ENCODE measurements at places on chromosomes 4 and X.
A peak's percentile ranks its signal among the peaks of the same experiment; 100 is the strongest.

DNA sequence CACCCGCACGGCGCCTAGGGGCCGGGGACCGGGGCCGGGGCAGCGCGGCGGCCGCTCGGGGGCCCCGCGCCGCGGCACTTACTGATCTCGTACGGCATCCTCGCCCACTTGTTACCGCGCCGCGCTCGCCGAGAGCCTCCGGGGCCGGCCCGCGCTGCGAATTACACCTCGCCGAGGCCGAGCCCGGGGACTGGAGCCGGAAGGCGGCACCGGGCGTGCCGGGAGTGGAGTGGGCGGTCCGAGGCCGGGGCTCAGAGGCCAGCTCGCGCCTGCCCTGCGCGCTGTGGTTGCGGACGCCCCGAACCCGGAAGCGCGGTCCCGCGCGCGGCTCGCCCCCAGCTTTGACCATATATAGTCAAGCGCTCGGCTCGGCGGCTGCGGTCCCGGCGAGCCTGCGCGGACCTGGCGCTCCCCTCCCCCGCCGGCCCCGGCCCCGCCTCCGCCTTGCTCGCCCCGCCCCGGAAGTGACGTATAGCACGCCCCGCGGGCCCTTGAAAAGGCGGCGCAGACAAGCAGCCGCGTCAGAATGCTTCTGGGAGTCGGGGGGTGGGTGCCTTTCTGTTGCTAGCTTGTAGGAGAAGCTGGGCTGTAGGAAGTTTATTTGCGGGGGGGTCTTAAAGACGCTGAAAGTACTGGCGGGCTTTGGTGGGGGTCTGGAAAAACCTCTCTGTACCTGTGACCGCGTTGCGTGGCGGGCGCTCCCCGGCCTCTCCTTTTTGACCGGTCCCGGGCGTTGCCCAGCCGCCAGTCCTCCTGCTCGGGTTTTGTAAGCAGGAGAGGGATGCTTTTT lies at the start of gene WDR1:
TSS of gene WDR1 (minus strand) at position 231 of the 790 bp plus-strand sequence. CDS start at position 98, 133 bp downstream.
- peak; percentile 90 for DNase-seq

DNA sequence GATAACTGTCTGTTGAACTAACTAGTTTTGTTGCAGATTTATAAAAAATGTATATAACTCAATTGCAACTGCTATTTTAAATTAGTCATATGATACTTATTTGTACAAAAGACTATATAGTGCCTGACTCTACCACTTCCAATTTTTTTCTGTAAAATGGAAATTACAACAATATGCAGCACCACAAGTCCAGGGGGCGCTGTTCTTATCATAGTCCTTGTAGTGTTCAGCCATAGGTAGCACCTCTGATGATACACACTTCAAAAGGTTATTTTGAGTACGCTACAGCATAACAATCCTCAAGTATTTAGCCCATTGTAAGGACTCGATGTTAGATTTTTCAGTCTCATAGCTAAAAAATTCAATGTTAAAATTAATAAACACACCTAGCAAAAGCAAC lies 174.9 kb downstream of the CORIN start:
- no peak for DNase-seq

DNA sequence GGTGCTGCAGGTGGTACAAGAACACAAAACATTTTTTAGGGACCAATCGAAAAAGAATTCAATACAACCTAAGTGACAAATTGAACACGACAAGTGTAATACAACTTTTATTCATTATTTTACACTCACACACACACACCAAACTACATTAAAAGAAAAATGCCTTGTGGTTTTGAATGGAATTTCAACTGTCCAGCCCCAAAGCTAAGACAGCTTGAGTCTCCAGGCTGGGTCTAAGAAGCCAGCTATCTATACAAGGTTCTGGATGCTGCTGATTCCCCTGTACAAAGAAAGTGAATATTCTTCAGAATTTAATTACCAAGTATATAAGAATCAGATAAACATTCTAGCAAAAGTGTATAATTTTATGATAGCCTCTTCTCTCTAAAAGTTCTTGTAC lies 118.2 kb downstream of the PPP3CA start:
- DNase-seq, result no peak

GRCh38 chr4:136281307-136281706 lies 1251.0 kb downstream of the PCDH18 start:
- DNase-seq, result no peak

GRCh38 chr4:153570228-153570973 lies 104.2 kb downstream of the TMEM131L start:
- DNase-seq, result no peak

DNA sequence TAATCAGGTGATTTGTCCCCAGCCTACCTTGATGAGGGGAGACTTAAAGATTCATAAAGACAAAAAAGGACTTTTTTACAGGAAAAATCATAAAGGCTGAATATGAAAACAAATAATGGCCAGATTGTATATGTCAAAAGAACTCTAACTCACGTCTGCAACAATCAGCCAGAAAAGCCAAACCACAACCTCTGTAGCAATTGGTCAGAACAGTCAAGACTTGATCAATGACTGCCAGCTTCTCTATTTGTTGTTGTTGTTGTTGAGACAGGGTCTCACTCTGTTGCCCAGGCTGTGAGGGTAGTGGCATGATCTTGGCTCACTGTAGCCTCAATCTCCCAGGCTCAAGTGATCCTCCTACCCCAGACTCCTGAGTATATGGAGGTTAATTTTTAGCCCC lies 35.9 kb upstream of the PPA2 start:
- no peak for DNase-seq

GRCh38 chr4:155383541-155383940 lies 6.8 kb upstream of the MAP9 start:
- no peak for DNase-seq

DNA sequence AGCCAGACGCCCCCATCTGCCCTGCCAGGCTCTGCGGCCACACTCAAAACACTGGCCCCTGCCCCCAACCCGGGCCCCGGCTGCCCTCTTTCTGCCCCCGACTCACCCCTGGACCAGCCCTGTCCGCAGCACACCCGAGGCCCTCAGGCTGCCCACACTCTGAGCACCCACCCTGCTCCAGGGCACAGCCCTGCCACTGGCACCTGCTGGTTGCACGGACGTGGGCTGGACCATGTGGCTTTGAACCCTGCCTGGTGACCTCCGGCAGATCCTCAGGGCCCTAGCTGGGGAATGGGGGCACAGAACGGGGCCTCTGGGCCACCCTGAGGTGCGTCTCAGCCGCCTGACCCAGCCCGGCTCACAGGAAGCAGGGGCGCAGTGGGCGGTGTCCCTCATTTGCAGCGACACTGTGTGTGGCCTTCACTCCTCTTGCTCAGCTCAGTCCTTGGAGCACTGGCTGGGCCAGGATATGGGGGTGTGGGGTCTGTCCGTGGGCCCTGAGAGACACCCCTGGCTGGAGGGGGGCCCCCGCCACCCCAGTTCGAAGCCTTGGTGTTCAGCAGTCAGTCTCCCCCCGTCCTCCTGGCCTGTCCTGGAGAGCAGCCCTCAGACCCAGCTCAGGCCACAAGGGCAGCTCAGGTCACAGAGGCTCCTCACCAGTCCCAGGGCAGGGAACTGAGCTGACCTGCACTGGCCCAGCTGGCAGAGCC lies 73.2 kb downstream of the FAM53A start:
- no peak for DNase-seq

DNA sequence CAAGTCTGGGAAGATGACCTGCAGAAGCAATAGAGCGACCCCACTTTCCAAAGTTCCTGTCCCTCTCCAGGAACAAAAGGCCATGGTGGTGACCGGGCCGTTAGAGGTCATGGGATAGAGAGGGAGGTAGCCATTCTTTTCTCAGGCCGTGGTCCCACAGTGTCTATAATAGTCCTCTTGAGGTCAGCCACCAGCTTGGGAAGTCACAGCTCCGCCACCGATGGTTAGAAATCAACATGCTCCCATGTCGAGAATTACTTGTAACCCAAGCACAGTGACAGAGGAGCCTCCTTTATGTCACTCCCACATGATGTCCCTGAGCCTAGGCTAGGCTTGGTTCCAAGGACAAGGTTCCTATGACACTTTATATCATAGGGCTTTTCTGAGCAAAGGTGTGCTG lies 48.3 kb upstream of the CBR4 start:
- no peak for DNase-seq

GRCh38 chrX:40501164-40501855 lies 79.5 kb upstream of the ATP6AP2 start:
- DNase-seq, result no peak

DNA sequence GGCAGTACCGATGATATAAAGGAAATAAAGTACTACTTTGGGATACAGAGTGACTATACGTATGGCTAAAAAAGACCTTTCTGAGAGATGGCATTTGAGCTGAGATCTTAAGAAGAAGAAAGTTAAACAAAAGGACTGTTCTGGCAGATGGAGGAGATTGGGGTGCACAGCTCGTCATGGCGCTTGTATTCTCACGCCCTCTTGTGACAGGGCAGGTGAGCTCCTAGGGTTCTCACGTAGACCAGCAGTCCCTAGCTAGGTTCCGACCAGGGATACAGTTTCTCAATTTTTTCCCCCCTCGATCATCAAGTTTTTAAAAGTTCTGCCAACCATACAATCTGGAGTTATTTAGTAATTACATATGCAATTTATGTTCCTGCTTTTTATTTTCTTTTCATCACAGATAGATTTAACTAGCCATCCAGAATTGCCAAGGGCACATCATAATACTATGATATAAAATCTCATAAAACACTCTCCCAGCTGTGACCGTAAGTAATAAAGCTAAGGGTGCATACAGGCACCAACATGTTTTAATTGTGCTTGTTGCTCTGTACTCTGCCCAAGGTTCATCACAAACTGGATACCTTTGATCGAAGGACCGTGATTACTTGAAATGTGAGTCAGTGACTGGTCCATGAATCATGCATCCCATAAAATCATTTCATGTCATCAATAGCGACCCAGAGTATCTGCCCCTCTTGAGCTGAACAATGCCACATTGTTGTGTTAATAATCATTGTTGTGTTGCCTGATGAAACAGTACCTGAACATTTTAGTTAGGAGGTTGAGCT lies 69.4 kb upstream of the ZNF518B start:
- DNase-seq, result peak; percentile 33

DNA sequence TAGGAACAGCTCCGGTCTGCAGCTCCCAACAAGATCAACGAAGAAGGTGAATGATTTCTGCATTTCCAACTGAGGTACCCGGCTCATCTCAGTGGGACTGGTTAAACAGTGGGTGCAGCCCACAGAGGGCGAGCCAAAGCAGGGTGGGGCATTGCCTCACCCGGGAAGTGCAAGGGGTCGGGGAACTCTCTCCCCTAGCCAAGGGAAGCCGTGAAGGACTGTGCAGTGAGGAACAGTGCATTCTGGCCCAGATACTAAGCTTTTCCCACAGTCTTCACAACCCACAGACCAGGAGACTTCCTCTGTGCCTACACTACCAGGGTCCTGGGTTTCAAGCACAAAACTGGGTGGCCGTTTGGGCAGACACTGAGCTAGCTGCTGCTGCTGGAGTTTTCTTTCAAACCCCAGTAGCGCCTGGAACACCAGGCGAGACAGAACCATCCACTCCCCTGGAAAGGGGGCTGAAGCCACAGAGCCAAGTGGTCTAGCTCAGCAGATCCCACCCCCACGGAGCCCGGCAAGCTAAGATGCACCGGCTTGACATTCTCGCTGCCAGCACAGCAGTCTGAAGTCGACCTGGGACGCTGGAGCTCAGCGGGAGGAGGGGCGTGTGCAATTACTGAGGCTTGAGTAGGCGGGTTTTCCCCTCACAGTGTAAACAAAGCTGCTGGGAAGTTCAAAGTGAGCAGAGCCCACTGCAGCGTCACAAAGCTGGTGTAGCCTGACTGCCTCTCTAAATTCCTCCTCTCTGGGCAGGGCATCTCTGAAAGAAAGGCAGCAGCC lies 84.6 kb downstream of the THOC2 start:
- DNase-seq, result peak; percentile 80

DNA sequence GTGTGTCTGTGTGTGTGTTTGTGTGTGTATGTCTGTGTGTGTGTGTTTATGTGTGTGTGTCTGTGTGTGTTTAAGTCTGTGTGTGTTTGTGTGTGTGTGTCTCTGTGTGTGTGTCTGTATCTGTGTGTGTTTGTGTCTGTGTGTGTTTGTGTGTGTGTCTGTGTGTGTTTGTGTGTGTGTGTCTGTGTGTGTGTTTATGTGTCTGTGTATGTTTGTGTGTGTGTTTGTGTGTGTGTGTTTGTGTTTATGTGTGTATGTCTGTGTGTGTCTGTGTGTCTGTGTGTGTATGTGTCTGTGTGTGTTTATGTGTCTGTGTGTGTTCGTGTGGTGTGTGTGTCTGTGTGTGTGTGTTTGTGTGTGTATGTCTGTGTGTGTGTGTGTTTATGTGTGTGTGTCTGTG lies 11.4 kb downstream of the IL9R start:
- no peak for DNase-seq

- no peak for DNase-seq
Observed at GRCh38 chr4:185740471-185740873, 71.5 kb downstream of the SORBS2 start.

- no peak for DNase-seq
Observed at GRCh38 chrX:147828719-147829118, 83.0 kb upstream of the FMR1 start.

DNA sequence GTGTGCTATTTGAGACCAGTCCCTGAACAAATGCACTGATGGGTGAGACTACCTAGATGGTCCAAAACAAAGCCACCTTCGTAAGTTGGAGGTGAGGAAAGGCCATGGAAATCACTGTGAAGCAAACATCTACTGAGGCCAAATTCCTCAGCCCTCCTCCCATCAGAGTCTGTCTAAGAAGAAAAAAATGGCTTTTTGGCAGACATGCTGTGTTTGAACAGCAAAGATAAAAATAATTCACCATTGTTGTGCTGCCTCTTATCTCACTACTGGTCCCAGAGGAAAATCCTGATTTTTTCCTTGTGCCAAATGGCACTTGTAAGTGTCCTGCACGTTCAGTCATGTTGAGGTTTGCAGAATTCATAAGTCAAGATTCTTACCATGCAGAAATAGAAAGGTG lies 7.9 kb downstream of the MAGEB18 start:
- DNase-seq, result no peak

DNA sequence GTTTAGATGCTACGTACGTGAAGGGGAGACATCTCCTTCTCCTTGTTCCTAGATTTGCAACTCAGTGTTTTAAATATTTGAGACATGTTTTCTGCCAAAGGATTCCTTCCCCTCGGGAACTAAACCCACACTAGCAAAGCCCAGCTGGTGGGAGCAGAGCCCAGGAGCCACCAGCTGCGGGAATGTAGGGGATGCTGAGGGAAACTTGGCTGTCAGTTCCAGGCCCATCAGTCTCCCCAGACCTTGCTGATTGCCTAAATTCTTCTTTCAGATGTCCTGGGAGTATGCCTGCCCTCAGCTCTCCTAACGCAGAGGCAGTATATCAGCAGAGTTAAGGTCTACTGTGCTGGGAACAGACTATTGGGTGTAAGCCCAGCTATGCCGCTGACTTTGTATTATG lies 630.0 kb upstream of the TENM3 start:
- DNase-seq, result no peak

DNA sequence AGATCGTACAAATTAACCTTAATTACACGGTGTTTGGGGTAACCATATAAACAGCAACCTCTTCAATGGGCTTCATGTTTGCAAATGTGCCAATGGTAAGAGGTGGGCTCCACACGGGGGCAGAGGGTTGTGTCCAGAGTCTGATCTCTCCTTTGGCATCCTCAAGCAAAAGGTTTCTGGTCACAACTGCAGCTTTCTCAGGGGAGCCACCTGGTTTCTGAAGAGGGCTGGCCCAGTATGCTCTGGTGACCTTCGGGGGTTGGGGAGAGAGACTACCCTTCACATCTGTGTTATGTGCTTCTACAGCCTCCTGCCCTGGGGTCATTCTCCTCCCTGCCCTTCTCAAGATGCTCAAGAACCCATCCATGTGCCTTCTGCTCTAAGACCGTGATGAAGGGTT lies 259.6 kb downstream of the CRLF2 start:
- no peak for DNase-seq

Data from SW480 (cell line).